SK-N-MC (cell line): ENCODE measurements at places on chromosomes 13 and 19.

DNA sequence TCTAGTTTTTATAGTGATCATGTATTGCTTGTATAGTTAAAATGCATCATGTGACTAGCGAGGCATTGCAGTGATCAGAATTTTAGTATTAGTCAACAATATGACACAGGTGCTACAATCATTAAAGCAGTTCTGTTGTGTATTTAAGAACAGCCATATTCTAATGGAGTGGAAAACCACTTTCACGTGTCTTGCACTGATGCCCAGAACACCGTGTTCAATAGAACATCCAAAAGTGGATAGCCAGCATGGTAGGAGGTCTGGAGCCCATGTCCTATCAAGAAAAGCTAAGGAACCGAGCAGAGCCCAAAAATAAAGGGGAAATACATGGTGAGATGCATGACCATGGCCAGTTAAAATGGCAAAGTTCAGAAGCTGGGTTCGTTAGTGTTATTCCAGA is 55.1 kb downstream of the FGF14 start:
- DNase-seq: no peak

- no peak for DNase-seq
These were observed 38.9 kb downstream of the N4BP2L2 start for GRCh38 chr13:32499538-32500210.

- no peak for DNase-seq
These were observed 103.5 kb downstream of the SUCLA2 start for GRCh38 chr13:47897411-47898050.

DNA sequence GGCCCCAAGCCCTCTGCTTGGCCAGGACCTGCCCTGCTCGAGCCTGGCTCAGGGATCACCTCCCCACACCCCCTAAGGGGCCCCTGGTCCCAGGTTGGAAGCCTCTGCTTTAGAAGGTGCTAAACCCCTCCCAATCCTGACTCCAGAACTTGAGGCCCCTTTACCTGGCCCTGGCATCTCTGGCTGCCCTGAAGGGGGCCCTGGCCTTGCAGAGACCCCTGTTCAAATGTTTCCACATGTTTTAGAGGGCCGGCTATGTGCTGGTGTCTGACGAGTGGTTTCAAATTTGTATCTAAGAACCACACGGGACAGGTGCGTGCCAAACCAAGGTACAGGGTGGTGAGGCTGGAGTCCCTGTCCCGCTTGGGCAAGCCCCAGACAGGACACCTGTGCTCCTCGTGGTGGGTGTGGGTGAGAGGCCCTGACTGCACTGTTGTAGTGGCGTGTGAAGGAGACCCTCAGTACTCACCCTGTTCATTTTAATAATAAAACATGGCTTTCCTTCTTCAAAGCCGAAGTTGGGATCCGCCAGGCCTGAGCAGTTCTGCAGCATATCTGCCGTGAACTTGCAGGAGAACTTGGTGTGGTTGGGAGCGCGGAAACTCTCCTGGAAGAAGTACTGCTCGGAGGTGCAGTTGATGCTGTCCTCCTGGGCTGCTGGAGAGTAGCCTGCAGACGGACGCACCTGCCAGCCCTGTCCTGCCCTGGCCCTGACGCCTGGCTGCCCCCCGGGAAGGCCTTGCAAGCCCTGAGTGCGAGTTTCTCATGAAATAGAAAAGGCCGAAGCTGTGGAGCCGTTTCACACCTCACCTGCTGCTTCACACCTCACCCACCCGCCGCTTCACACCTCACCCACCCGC is 5.4 kb downstream of the ATP4B start:
- DNase-seq: no peak

GRCh38 chr13:41675306-41675705 is 218.0 kb downstream of the RGCC start:
- DNase-seq: no peak

- no peak for DNase-seq
These were observed 245.9 kb downstream of the PCDH9 start for GRCh38 chr13:66984241-66984640.

DNA sequence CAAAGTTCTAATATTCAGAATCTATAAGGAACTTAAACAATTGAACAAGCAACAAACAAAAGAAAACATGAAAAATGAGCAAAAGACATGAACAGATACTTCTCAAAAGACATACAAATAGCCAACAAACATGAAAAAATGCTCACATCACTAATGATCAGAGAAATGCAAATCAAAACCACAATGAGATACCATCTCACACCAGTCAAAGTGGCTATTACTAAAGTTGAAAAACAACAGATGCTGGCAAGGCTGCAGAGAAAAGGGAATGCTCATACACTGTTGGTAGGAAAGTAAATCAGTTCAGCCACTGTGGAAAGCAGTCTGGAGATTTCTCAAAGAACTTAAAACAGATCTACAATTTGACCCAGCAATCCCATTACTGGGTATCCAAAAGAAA is 74.3 kb downstream of the CRYL1 start:
- no peak for DNase-seq

DNA sequence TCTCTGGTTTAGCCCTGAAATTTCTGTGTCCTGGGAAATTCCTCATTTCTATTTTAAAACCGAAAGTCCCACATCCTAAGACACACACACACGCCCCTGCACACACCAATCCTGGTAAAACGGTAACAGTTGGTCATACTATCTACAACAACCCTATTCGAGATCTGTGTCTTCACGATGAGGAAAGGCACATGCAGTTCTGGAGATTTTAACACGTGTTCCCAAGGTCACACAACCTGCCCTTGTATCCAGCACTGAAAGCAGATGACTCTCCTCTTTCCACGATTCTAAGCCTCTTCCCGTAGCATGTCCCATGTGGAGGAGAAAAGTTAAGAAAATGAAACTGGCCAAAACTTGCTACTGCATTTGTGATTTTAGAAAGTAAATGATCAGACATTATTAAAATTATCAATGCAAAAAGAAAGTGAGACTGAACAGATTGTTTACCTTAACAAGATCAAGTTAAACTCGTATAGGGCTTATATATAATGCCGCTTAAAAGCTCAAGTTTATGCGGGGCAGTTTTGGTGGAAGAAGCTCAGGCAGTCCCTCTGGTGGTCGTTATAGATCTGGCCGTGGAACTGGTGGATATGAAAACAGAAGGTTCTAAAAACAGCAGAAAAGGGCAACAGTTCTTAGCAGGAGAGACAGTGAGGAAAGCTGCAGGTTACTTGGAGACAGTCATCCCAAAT is 32.7 kb downstream of the VSTM1 start:
- DNase-seq: no peak

DNA sequence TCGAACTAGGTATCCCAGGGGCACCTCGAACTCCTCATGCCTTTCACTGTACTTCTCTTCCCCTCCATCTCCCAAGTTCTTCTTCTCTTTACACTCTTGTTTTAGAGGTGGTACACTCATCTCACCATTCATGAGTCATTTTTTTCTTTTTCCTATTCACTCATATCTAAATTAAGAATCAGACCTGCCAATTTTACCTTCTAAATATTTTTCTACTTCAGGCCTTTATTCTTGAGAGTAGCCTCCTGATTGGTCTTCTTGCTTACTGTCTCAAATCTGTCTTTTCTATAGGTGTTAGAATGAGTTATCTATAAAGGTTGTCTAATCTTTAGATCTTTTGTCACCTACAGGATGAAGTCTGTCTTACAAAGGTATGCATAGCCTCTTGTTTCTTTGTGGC is 20.7 kb downstream of the TDRD3 start:
- DNase-seq: no peak

DNA sequence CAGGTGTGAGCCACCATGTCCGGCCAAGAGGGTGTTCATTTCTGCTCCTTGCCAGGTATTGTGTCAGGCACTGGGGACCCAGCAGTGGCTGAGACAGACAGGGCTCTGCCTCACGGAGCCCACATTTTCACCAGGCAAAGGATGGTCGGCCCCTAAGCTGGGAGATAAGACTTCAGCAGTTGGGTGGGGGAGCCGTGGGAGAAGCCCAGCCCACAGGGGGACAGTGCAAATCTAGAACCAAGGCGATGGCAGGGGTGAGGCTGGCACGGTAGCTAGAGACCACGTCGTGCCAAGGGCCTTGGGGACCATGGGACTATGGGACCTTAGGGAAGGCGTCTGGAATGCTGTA is 8.3 kb downstream of the LSR start:
- DNase-seq: no peak

DNA sequence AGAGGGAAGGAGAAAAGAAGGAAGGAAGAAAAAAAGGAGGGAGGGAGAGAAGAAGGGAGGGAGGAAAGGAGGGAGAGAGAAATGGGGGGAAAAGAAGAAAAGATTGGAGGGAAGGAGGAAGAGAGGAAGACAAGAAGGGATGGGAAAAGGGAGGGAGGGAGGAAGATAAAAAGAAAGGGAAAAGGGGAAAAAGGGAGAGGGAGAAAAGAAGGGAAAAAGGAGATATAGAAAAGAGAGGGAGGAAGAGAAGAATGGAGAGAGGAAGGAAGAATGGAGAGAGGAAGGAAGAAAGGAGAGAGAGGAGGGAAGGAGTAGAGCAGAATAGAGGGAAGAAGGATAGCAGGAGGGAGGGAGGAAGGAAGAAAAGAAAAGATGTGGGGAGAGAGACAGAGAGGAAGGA is 334.6 kb downstream of the TSHZ3 start:
- no peak for DNase-seq

DNA sequence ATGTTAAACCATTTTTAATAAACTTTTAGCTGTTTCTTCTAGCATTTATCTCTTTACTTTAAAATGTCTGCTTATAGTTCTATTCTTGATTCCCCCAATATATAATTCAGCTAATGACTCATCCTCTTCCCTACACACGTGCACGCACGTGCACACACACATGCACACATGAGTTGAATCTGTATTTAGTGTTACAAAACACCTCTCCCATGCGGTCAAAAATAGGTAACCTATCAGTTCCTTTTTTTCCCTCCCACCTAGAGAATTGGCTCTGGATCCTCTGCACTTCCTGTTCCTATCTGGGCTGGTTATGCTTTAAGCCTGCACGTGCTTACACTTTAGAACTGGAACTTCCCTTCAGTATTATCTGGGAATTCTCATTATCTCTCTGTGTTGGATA is 144.1 kb downstream of the PAN3 start:
- no peak for DNase-seq

DNA sequence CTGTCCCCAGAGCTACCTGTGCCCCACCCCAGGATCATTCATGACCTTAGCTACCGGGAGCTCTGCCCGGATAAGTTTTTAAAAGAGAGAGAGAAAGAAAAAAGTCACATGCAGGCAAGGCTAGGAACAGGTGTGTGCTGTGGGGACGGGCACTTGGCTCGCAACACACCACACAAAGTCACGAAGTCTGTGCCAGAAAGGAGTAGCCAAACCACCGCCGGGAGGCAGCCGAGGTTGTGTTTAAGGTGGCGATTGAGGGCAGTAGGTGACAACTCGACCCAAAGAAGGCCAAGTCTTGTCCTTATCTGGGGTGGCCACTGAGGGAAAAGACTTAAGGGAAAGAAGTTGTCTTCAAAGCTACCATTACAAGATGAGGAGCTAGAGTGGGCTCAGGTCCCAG is 4.6 kb upstream of the TSHZ3 start:
- no peak for DNase-seq

DNA sequence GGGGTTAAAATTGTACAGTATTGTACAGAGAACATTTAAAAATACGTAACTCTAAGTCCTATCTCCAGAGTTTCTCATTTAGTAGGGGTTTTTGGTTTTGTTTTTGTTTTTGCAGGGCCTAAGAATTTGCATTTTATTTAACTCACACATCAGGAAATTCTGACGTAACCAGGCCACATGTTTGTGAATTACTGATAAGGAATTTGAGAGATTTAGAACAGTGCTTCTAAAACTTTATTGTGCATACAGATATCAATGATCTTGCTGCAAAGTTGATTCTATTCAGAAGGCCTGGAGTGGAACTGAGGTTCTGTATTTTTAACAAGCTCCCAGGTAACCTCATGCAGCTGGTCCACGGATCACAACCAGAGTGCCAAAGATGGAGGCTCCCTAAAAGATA is 49.3 kb downstream of the LIG4 start:
- no peak for DNase-seq

DNA sequence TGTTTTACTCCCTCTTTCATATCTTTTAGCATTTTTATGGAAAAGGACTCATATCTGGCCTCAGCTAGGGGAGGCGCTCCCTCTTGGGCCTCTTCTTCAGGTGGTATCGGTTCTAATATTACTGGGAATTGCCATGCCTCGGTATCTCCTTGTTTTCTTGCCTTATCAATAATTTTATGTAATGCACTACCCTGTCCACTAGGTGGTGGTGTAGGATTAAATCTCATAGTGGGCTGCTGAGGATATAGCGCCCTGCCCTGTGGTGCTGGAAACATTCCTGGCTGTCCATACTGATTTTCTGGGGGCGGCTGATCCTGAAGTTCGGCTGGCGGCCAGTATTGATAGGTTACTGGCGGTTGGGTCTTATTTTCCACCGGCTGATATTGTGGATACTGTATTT is 35.8 kb downstream of the ZNF420 start:
- no peak for DNase-seq
